Suppressor macrophage (primary cell): ENCODE measurements at places on chromosomes 16 and 17.

DNA sequence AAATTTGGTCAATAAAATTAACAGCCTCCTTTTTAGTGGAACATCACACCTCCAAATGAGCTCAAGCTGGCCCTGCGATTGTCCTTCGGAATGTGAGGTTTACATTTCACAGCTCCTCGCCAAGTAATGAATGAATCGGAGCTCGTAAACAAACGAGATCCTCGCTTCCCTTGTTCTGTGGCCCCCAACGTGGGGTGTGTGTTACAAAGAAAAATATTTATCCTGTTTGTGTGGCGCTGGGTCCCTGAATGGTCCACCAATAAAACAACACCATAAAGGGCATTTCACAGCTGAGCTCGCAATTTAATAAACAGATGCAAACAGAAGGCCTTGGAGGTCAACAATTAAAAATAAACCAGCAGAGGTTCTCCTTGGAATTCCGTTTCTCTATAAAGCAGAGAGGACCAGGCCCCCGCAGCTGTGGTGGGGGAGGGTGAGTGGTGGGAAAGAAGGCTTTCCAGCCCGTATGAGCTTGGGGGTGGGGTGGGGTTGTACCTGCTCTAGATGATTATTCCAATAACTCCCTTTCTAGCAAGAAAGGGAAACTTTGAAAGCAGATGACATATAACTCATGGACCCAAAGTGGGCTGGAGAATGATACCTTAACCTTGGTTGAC, 393.9 kb upstream of the SALL1 start:
- no peak for DNase-seq

GRCh38 chr16:81860287-81861266, 81.5 kb downstream of the PLCG2 start:
- DNase-seq, result no peak

GRCh38 chr17:9330611-9331271, 244.9 kb downstream of the STX8 start:
- no peak for DNase-seq

- DNase-seq, result no peak
Measured at GRCh38 chr17:69069226-69069750, 8.6 kb upstream of the ABCA9 start.

DNA sequence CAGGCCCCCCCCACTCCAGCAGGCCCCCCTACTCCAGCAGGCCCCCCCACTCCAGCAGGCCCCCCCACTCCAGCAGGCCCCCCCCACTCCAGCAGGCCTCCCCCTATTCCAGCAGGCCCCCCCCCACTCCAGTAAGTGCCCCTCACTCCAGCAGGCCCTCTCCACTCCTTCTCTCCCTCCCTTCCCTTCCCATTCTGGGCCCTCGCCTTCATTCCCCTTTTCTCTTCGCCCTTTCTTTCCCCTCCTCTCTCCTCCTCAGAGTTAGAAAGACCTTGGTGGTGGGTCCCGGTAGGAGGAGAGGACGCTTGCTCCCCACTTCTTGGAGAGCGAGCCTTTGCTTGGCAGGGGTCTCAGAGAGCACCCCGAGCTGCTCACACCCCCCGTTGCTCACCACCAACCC, 177.0 kb upstream of the TNRC6C start:
- DNase-seq, result no peak

- DNase-seq, result peak; percentile 66
Measured at GRCh38 chr17:8900626-8901585, 33.4 kb upstream of the PIK3R6 start.

DNA sequence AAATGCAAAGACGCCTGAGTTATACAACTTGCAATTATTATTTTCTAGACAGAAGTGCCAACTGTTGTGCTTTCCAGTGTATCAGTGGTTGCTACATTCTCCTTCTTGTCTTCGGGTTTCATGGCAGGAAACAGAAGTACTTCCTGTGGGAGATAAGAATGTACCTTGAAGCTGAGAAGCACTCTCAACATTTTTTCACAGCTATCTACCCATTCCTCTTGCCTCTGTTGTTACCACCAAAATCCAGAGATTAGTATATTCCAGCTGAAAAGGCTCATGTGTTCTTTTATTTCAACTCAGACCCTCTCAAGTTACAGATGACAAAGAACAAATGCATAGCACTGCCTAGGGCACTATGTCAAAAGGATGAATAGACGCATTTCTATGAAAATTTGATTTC, 4.8 kb upstream of the ADAT1 start:
- no peak for DNase-seq

GRCh38 chr16:86492961-86493629, 17.2 kb upstream of the FOXF1 start:
- no peak for DNase-seq

- DNase-seq, result peak; percentile 77
Measured at GRCh38 chr17:1796800-1797199, 32.9 kb downstream of the SMYD4 start.

DNA sequence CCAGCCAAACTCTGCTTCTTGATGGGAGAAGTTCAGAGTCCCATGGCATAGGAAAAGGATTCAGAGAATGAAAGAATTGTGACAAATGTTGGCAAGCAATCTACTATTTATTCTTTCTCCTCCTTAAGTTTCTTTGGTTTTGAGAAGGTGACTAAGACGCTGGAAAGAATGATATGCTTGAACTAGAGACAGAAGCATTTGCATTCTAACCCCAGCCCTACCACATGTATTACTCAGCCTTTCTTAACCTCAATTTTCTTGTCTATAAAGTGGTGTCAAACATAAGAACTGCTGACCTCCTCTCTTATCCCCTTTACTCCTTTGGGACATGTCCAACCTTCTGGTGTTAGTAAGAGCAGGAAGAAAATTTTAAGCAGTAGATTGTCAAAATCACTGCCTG, 124.7 kb downstream of the HS3ST2 start:
- no peak for DNase-seq

DNA sequence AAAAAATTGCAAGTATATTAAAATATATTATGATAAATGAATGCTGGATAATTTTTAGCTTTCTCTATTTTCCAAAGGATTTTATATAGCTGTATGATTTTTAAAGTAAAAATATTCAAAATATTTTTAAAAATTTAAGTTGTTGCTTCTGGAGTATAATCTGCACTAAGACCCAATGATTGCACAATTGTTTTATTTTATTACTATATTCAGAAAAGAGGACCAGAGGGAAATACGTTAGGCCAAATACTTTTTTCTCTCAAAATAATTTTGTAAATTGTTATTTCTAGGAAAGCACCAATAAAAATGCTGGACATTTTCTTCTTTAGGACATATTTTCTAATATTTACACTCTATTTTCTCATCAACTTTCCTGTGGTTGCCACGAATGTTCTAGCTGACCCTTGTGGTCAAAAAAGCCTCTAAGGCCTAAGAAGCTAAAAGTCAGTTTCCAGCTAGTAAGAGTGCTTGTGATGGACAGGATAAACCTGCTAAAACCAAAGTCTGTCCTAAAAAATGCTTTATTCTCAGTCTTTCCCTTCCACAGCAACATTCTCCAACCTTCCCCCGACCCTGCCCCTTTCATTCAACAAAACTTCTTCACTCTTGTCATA, 31.2 kb downstream of the MMD start:
- no peak for DNase-seq

- DNase-seq, result no peak
Measured at GRCh38 chr16:10122546-10122945, 59.7 kb downstream of the GRIN2A start.

DNA sequence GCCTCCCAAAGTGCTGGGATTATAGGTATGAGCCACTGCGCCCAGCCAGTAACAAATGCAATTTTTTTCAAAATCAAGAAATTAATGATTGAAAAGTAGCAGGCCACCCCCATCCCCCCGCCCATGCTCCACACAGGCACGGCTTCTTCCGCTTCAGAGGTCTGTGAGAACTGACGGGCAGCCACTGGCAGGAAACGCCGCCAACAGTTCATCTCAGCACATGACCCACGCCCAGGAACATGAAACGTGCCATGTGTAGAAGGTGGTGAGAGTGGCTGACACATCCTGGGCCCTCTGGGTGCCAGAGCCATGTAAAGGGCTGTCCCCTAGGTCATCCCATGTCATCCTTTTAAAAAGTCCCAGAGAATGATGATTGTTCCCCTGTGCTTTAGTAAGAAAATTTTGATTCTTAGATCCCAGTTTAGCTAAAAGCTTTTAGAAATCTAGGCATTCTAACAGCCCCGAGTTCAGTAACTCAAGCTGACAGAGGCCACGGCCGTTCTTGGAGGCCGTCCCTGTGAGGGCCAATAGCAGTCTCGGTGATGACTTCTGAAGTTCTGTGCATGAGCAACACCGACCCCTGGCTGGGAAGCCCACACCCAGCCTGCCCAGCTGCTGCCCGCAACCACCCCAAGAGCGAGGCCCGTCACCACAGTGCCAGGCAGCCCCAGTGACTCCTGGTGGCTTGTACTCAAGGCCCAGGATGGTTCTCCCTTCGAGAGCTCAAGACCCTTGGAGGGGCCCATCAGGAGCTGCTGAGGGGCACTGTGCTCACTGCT, 52.1 kb downstream of the KLHDC4 start:
- DNase-seq, result peak; percentile 46

- no peak for DNase-seq
Measured at GRCh38 chr17:2602597-2603017, 9.2 kb downstream of the PAFAH1B1 start.

- peak; percentile 1 for DNase-seq
Measured at GRCh38 chr17:76570457-76570856, 15.2 kb downstream of the ST6GALNAC2 start.

DNA sequence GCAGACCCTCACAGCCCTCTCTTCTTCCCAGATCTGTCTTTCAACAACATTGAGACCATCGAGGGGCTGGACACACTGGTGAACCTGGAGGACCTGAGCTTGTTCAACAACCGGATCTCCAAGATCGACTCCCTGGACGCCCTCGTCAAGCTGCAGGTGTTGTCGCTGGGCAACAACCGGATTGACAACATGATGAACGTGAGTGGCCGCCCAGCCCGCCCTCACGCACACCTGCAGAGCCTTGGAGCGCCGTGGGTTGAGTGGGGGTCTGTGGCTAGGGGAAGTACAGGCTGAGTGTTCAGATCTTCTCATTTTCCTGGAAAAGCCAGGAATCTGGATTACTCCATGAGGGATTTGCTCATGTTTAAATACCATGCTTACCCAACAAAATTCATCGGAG, 15.2 kb downstream of the DRC3 start:
- DNase-seq, result no peak

- DNase-seq, result no peak
Measured at GRCh38 chr17:78716814-78717393, 65.2 kb downstream of the CYTH1 start.

DNA sequence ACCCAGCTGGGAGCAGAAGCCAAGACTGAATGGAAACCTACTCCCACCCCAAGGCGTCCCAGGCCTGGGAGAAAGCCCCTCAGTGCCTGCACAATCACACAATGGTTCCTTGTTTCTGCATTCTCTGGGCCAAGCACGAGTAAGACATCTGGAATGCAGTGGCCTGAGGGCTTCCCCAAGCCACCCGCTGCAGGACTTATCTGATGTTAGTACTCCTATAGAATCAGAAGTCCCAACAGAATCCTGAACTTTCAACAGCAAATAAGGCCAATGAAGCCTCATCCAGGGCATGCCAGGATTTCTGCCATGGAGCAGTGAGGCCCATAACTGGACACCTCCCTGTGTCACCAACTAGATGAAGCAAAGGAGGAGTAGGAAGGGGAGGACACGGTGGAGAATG, 28.6 kb downstream of the MYO18A start:
- DNase-seq, result no peak

DNA sequence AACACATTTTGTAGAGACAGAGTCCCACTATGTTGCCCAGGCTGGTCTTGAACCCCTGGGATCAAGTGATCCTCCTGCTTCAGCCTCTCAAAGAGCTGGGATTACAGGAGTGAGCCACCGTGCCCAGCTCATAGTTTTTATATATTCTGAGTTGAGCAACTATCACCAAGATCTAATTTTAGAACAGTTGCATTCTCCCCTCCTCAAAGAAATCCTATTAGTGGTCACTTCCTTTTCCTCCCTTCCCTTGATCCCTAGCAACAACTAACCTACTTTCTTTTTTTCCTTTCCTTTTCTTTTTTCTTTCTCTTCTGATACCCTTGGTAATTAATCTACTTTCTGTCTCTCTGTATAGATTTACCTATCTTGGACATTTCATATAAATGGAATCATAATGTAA, 61.5 kb upstream of the B4GALNT2 start:
- peak; percentile 5 for DNase-seq

DNA sequence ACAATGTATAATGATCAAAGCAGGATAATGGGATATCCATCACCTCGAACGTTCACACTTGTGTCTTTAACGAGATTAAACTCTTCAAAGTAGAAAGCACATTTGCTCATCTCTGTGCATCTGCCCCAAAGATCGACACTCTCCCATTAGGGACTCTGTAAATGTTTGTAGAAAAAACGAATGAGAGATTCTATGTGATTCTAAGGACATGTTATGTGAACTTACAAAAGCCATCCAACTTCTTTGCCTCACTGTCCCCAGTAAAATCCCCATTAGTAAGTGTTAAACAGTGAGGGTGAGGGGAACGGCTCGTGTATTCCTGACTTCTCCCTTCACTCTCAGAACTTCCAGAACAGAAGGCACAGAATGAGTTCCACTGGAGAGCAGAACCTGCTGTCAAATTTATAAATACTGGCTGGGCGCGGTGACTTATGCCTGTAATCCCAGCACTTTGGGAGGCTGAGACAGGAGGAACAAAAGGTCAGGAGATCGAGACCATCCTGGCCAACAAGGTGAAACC, 134.1 kb downstream of the WSCD1 start:
- DNase-seq, result no peak

- peak; percentile 9 for DNase-seq
Measured at GRCh38 chr17:8629371-8630226, 926 bp downstream of the MYH10 start.

GRCh38 chr16:11916524-11917285, 949 bp upstream of the GSPT1 start:
- DNase-seq, result no peak

DNA sequence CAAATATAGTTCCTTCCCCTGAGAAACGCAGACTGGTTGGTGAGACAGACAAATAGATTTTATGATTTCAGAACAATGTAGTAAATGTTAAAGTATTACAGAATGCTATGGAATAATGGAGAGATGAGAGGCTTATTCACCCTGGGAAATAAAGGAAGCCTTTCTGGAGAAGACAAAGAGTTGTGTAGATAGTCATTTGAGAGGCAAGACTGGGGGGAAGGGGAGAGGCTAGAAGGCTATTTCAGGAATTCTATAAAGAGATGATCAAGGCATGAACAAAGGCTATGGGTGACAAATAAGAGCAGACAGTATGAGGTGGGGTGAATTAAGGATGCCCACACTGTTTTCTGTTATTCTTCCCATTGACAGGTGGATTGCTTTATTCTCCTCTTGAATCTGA, 211.4 kb downstream of the GRIN2A start:
- DNase-seq, result no peak

DNA sequence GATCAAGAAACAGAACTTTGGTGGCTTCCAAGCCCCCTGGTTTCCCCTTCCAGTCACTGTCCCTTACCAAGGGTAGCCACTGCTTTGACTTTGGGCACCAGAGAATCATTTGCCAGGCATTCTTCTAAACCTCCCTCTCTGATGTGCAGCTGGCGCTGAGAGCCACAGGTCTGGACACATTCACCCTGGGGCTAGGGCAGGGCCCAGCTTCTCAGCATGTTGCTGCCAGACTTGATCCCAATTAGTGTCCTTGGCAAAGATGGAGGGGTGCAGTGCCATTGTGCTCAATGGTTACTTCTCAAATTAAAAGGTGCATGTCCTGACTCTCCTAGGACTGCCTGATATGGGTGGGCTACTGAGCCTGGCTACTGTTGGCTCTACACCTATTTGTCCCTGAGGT, 7.6 kb upstream of the SLC47A2 start:
- DNase-seq, result no peak

- no peak for DNase-seq
Measured at GRCh38 chr17:16255481-16255921, 38.5 kb downstream of the PIGL start.
